ENCODE measurements at places on chromosomes 7 and 10.

DNA sequence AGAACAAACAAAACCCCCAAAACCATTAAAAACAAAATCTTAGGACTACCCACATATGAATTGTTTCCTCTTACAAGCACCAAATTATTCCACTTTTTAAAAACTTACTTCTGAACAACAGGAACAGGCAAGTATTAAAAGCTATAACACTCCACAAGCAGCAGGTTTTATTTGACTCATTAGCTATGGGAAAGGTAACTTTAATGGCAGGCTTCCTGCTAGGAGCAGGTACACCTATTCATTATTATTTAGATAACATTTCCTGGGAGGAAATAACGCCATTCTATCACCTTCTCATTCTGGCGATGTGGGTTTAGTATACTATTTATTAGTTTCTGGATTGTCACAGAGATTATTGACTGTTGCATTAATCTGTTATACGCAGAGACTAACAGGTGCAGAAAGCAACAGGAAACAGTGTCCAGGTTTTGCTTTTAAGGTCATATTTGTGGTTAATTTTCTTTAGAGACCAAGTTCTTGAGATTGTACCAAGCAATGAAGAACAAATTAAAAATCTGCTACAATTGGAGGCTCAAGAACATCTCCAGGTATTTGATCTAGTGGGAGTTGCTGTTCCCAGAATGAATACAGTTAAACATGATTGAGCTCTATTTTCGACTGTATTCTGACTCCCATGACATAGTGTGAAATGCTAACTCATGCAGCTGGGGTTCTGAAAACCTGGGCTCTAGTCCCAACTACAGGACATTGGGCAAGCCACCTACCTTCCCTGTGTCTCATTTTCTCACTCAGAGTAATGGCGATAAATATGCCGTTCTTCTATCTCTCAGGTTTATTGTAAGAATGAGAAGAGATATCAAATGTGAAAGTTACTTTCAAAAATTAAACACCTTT is 2.0 kb downstream of the CPA2 start:
- no peak for DNase-seq

- no peak for DNase-seq
Observed at GRCh38 chr7:135618510-135618909, 43.8 kb upstream of the STMP1 start.

GRCh38 chr10:128072941-128073645 is 53.1 kb downstream of the MKI67 start:
- no peak for DNase-seq

GRCh38 chr7:107563081-107563774 is 492 bp downstream of the COG5 start:
- peak; percentile 60 for DNase-seq

- DNase-seq = no peak
Observed at GRCh38 chr7:80316811-80317210, 182.2 kb downstream of the GNAI1 start.

DNA sequence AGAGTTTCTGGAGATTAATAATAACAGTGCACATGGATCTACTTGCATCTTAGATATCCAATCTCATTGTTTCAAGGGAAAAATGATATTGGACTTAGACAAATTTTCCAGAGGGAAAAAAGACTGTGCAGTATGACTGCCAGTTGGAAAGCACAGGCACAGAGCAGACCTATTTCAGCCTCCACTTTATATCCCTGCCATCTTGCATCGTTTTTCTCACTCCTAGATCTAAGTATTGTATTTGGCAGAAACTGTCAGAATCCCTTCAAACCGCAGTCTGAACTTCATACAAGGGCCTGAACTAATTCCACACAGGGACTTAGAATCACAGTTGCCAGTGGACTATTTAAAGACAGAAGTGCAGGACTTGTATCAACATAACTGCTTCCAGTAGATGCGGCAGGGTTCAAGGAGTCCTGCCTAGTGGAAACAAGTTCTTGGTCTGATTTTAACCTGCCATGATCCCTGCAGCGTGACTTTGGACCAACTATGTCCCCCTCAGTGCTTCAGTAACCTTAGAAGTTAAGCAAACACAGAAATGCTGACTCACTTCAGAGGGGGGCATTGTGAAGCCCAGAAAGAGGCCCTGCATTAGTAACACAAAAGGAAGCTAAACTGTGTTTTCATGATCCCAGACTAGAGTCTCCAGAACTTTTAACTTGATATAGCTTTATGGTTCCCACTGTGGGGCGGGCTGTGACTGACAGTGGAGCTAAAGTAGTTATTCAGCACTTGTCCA is 95.7 kb upstream of the PALS2 start:
- DNase-seq = peak; percentile 3

GRCh38 chr7:114856625-114857024 is 65.3 kb upstream of the MDFIC start:
- DNase-seq = no peak

GRCh38 chr7:142897691-142898090 is 12.1 kb upstream of the TRPV6 start:
- DNase-seq = no peak

DNA sequence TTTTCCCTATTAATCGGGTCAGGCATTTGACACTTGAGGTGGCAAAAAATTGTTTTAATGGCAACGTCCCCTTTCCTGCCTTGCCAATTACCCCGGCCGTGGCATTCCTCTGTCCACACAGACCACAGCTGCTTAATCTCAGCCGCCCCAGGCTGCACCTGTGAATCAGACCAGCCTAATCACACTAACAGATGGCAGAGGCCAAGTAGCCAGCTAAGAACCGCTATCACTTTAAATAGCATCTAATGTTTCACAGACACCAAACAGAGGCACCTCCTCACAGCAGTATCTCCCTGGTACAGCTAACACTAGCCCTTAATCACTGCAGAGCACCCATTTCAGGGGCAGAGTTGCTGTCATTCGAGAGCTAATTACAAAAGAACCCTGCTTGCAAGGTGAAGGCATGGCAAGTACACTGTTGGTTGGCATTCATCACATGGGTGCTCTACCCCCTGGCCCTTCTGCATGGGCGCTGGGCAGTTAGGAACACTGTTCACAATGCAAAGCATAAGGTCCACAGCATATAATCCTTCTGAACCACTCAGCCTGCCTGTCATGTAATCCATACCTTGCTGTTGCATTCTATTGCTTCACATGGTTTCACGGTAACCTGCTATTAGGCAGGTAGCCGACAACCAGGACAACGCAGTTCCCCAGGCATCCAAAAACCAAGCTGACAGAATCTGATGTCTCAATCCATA is 38.8 kb downstream of the FGFR2 start:
- no peak for DNase-seq

GRCh38 chr7:77651575-77652162 is 44.6 kb upstream of the RSBN1L start:
- DNase-seq = peak; percentile 68

DNA sequence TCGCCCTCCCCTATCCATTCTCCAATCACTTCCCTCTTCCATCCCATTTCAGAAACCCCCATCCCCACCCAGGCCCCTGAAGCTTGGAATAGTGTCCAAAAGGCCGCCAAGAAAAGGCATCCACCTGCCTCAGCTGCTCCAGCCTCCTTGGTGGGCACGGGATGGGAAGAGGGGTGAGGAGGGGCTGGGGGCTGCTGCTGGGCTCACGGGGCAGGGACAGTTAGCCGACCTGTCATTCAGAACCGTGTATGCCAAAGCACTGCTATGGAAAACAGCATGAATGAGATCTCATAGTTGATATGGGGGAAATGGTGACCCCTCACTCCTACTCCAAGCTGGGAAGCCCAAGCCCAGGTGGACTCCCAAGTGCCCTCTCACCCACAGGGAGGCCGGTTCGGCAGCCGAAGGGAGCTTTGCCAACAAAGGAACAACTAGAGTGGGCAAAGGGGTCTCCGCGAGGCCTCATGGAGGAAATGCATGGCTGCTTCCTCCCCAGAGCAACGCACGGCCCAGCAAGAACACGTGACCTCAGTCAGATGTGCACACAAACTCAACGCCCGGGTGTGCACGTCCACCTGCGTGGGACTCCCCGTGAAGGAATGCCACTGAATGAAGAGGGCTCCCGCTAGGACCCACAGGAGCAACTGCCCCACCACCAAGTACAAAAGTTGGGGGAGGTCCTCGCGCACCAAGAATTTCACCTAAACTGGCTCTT is 52.5 kb downstream of the EBF3 start:
- no peak for DNase-seq

GRCh38 chr7:93015101-93015778 is 102.5 kb downstream of the SAMD9 start:
- no peak for DNase-seq

GRCh38 chr7:139895141-139895829 is 66.2 kb downstream of the TBXAS1 start:
- no peak for DNase-seq

GRCh38 chr7:13981070-13981469 is 8.4 kb downstream of the ETV1 start:
- no peak for DNase-seq

GRCh38 chr7:10939911-10940703 is 33.6 kb upstream of the PHF14 start:
- peak; percentile 95 for DNase-seq

DNA sequence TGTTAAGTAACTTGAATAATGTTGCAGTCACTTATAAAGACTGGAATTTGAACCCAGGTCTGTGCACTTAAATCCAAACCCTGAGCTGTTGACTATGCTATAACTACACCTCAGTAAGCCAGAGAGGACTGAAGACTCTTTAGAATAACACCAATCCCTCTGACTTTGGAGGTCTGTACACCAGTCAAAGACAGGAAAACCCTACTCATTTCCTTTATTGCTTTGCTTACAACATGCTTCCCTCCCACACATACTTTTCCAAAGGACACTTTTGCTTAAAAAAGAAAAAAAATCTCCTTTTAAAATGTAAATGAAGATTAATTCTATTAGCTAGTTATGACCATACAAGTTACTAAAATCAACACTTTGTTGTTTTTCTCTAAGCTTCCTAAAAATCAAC is 184.7 kb upstream of the KCTD7 start:
- no peak for DNase-seq

DNA sequence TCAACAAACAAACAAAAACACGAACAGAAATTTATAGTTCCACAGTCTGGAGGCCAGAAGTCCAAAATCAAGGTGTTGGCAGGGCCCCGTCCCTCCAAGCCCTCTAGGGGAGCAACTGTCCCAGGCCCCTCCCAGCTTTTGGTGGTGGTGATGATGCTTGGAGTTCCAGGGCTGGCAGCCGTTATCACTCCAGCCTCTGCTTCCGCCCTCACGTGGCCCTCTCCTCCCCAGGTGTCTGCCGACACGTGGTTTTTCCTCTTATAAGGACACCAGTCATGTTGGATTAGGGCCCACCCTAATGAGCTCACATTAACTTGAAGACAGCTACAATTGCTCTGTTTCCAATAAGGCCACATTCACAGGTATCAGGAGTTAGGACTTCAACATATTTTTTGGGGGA is 49.7 kb downstream of the MICALL2 start:
- no peak for DNase-seq

- DNase-seq = no peak
Observed at GRCh38 chr7:15609287-15609686, 47.5 kb upstream of the AGMO start.

DNA sequence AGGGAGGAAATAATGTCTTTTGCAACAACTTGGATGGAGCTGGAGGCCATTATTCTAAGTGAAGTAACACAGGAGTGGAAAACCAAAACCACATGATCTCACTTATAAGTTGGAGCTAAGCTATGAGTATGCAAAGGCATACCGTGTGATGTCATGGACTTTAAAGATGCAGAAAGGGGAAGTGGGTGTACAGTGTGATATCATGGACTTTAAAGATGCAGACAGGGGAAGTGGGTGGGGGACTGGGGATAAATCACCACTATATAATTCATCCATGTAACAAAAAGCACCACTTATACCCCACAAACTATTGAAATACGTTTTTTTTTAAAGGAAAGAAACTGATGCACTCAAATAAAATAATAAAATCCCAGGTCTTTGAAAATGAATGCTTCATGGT is 29.5 kb downstream of the LYZL2 start:
- peak; percentile 33 for DNase-seq

GRCh38 chr7:129525225-129525862 is 23.0 kb downstream of the SMKR1 start:
- no peak for DNase-seq

GRCh38 chr10:60525716-60526585 is 136.3 kb upstream of the ANK3 start:
- no peak for DNase-seq

DNA sequence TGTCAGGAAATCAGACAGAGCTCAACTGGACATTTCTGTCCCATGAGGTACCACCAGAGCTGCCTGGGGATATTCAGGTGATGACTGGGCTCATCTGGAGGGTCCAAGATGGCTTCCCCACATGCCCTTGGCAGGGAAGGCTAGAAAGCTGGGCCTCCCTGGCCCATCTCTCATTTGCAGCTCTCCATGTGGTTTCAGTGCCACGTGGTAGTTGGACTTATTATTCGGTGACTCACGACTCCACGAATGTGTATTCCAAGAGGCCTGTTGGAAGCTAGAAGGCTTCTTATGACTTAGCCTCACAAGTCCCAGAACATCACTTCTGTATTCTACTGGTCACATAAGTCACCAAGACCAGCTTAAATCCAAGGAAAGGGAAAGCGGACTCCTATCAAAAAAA is 22.8 kb downstream of the NSMCE4A start:
- no peak for DNase-seq

- no peak for DNase-seq
Observed at GRCh38 chr7:42868480-42868879, 43.4 kb downstream of the C7orf25 start.

- no peak for DNase-seq
Observed at GRCh38 chr7:85022064-85022697, 164.7 kb downstream of the SEMA3D start.

GRCh38 chr7:18552943-18553604 is 57.5 kb downstream of the HDAC9 start:
- no peak for DNase-seq

DNA sequence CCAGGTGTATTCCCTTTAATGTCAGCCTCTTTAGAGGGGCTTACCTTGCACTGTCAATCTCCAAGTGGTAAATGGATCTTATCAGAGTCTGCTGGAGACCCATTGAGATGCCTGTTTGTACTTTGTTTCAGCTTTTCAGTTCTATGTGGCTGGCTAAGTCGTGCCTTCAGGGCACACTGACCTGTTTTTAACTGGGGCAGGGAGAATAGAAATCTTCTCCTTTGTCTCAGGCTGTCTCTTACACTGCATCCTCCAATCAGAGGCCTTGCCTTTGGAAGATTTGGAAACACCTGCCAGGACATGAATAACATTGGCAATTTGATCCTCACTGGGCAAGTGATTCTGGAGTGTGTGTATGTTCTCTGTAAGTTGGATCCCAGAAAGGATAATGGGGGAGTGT is 65.0 kb downstream of the POU6F2 start:
- no peak for DNase-seq

GRCh38 chr7:11835260-11835659 is 3.3 kb upstream of the THSD7A start:
- peak; percentile 3 for DNase-seq

DNA sequence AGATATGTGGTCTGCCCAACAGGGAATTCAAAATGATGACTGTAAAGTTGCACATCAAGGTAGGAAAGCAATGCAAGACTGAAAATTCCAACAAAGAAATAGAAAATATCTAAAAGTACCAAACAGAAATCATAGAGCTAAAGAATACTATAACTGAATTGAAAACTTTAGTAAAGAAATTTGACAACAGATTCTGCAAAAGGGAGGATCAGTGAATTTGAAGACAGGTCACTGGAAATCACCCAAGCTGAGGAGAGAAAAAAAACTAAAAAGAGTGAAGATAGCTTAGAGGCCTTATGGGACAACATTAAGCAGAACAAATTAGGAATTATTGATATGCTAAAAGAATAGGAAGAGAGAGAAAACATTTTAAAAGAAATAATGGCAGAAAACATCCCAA is 240.6 kb downstream of the SNX13 start:
- DNase-seq = no peak

- no peak for DNase-seq
Observed at GRCh38 chr10:86298501-86299001, 68.0 kb downstream of the GRID1 start.

- no peak for DNase-seq
Observed at GRCh38 chr7:110264288-110264687, 826.6 kb upstream of the LRRN3 start.
